Uterine smooth muscle cell (primary cell): ENCODE measurements at places on chromosomes 1 and 21. TPM values are rescaled to one million over a fixed set of nuclear protein-coding genes. Genes with fewer than 3 reads are reported as not detected.

Gene TCHH
- under 0.01 TPM in 1 of 2 replicates, not detected in the other for total RNA-seq

Gene C1orf185
- total RNA-seq, result not detected in 2 replicates

Gene AQP10
- under 0.01 TPM in 1 of 2 replicates, not detected in the other for total RNA-seq

Gene RAB42
- total RNA-seq, result 2.3 and 3.2 TPM in 2 replicates

Gene NHLH1
- total RNA-seq, result not detected in 2 replicates

Gene PIGV
- total RNA-seq, result 13.8 and 22.6 TPM in 2 replicates

Gene RIPPLY3
- total RNA-seq, result not detected in 2 replicates

Gene SPRR2F
- not detected in 2 replicates for total RNA-seq

Gene TBX15
- total RNA-seq, result not detected in 2 replicates

Gene FAM72B
- 2.4 and 3.9 TPM in 2 replicates for total RNA-seq

Gene YBEY
- 9.4 and 10.5 TPM in 2 replicates for total RNA-seq

Gene KMO
- under 0.01 TPM in 1 of 2 replicates, not detected in the other for total RNA-seq

Gene ETNK2
- total RNA-seq, result 7.9 and 10.0 TPM in 2 replicates

Gene ADGRB2
- total RNA-seq, result 6.1 and 12.4 TPM in 2 replicates

Gene RRP15
- 7.4 and 12.8 TPM in 2 replicates for total RNA-seq

Gene L1TD1
- 0.12 and 0.22 TPM in 2 replicates for total RNA-seq

Gene KLF17
- total RNA-seq, result under 0.01 TPM in 2 replicates

Gene ST6GALNAC3
- 0.37 and 0.44 TPM in 2 replicates for total RNA-seq

Gene IGSF9
- total RNA-seq, result under 0.01 TPM in 1 of 2 replicates, not detected in the other

Gene C4BPA
- not detected in 2 replicates for total RNA-seq

Gene TNFAIP8L2
- total RNA-seq, result not detected in 2 replicates

Gene LDLRAD1
- total RNA-seq, result under 0.01 TPM in 1 of 2 replicates, not detected in the other

Gene TSPEAR
- total RNA-seq, result not detected in 2 replicates

Gene LEMD1
- total RNA-seq, result 0.33 TPM in 1 of 2 replicates, not detected in the other

Gene PRKAA2
- total RNA-seq, result 5.1 and 5.6 TPM in 2 replicates

Gene CLDN14
- total RNA-seq, result 0.11 and 0.37 TPM in 2 replicates

Gene RO60
- total RNA-seq, result 121 and 132 TPM in 2 replicates

Gene CHODL
- total RNA-seq, result 0.11 TPM in 1 of 2 replicates, not detected in the other

Gene KDF1
- total RNA-seq, result not detected in 2 replicates

Gene IL19
- total RNA-seq, result not detected in 2 replicates

Gene CLEC20A
- not detected in 2 replicates for total RNA-seq

Gene CELA2B
- total RNA-seq, result not detected in 2 replicates

Gene GPR153
- 3.0 and 7.9 TPM in 2 replicates for total RNA-seq

Gene CYP4B1
- not detected in 2 replicates for total RNA-seq

Gene PRRX1
- total RNA-seq, result 154 and 219 TPM in 2 replicates

Gene IFNLR1
- total RNA-seq, result not detected in 2 replicates

Gene PLCH2
- total RNA-seq, result 0.11 and 0.12 TPM in 2 replicates

Gene LCE1E
- total RNA-seq, result not detected in 2 replicates

Gene TMEM125
- total RNA-seq, result under 0.01 TPM in 1 of 2 replicates, not detected in the other

Gene OR2L8
- total RNA-seq, result 0.25 TPM in 1 of 2 replicates, not detected in the other

Gene CLIC6
- total RNA-seq, result 0.11 and 0.25 TPM in 2 replicates

Gene RAB3B
- total RNA-seq, result 24.7 and 43.3 TPM in 2 replicates

Gene IGSF21
- total RNA-seq, result not detected in 2 replicates

Gene TMEM51
- total RNA-seq, result 7.9 and 11.5 TPM in 2 replicates

Gene PCBP3
- total RNA-seq, result 2.8 and 4.2 TPM in 2 replicates

Gene ANKRD35
- 2.1 and 2.5 TPM in 2 replicates for total RNA-seq

Gene SASS6
- 2.1 and 7.2 TPM in 2 replicates for total RNA-seq

Gene MTHFR
- 28.8 and 34.5 TPM in 2 replicates for total RNA-seq

Gene PRUNE1
- total RNA-seq, result 4.0 and 4.6 TPM in 2 replicates

Gene GJA9
- total RNA-seq, result 0.11 and 0.12 TPM in 2 replicates
